ENCODE measurements at places on chromosomes 11 and 22.
A peak's percentile ranks its signal among the peaks of the same experiment; 100 is the strongest.

DNA sequence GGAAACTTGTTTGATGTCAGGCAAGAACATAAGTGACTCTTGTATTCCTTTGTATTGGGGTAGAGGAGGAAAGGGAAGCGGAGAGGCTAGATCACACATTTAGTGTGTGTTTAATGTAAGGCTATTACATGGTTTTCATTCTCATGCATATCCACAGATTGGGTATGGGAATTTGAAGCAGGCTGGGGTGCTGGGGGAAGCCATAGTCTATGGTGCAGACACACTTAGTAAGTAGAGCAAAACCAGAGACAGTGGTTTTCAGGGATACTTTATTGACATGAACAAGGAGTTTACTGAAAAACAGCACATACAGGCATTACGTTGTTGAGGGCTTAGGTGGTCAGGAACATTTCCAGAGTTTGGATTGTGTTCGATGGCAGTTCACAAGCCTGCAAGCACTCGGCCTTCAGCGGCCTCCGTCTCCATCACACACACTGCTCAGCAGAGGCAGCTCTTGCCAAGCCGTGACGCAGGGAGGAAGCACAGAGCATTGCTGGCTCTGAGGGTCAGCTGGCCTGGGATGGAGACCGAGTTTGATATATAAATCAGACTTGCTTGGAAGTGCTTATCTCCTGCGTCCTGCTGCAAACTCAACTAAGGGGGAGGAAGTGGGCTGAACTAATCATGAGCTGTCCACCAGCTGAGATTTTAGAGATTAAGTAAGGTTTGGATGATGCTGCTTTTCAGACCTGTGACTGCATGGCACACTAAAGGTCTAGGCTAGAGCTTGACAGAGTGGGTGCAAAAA lies 25.3 kb downstream of the SCN3B start:
- DNase-seq = no peak

DNA sequence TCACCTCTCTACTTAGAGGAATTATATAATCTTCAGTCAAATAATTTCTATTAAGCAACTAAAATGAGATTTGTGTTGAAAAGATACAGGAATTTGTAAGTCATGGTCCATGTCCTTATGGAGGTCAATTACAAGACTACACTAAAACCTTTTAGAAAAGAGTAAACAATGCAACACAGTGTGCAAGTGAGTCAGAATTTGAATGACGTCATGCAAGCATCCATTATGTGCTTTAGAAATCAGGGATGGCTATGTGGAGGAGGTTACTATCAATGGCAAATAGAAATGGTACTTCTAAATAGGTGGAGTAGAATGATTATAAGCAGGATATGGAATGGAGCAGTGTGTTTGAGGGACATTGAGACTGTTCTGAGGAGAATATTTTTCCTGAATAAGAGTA lies 16.6 kb downstream of the OR10D3 start:
- DNase-seq = no peak

DNA sequence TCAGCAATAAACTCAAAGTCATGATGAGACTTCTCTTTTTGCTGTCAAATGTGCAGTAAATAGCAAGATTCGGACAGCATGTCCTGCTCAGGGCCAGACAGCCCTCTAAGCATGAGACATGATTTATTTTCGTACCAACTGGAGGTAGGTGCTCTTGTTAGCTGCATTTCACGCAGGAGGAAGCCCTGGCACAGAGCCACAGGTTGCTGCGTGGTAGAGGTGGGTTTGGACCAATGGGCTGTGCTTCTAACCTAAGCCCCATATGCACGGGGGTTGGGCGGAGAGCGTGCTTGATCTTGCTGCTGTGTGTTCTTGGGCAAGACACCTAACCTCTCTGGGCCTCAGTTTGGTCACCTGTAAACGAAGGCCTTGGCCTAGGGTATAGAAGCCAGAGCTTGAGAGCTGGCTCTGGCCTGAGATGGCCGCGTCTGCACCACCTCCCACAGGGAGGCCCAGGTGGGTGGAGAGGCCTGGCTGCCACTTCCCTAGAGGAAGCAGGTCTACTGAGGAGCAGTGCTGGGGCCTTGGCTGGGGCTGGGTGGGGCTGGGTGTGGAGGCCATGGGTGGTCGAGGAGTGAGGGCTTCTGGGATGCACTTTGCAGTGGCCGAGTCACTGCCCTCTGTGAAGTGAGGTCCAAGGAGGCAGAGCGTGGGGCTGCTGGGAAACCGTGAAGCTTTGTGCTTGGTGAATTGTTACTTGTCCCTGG lies 38.5 kb upstream of the GRAMD4 start:
- DNase-seq = no peak

GRCh38 chr11:116467823-116468222 lies 305.0 kb downstream of the BUD13 start:
- DNase-seq = no peak

DNA sequence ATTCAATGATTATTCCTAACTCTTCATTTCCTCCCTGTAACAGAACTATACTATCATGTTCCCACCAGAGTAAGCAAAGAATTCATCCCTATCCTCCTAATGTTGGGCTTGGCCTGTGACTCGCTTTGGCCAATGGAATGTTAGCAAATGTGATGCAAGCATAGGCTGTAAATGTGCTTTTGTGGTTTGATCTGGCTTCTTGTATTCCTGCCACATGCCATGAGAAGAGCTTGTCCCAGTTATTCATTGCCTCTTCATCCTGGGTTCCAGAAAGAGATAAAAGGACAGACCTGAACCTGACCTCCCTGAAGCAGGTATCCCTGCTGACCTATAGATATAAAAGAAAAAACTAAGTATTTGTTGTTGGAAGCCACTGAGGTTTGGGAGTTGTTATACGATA lies 51.0 kb downstream of the SYTL2 start:
- DNase-seq = no peak

DNA sequence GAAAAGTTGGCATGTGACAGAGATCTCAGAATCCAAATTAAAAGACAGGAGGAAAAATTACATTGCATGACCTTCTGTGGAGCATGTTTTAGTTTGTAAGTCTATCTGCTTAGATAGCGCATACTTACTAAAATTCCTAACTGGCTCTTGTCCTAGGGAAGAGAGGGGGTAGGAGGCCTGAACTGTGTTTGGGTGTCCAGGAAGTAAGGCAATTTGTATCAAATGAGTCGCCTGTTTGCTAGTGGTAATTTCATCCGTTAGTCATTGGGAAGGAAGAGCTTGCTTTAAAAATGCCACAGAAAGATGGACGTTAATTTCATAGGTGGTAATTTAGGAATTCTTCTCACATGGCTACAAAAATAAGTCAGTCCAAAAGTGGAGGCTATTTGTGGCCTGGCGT lies 18.5 kb downstream of the GRK3 start:
- no peak for DNase-seq

- peak; percentile 46 for DNase-seq
These were observed 33.1 kb downstream of the DDX10 start for GRCh38 chr11:108697872-108698473.

DNA sequence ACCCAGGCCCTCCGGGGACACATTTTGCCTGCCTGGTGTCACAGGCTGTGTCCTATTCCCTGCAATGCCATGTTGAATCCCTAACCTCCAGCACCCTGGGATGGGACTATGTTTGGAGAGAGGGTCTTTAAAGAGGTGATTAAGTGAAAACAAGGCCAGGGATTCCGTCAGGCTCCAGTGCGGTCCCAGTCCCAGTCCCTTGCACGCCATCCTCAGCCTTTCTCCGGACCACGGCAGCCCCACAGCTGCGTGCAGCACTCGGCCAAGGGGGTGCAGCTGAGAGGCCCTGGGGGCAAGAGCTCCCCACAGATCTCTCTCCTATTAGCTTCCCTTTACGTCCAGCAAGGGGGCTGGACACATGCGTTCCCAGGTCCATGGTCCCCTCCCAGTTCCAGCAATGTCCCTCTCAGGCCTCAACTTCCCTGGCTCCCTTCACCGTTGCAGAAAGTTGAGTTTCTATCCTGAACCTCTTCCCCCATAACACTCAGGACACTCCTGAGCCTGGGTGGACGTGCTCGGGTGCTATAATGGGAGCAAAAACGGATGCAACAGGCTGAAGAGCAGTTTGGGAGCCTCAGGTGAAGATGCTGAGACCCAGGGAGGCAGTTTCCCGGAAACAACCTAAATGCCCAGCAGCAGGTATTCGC lies 1422.7 kb downstream of the BRD1 start:
- no peak for DNase-seq

GRCh38 chr11:98549571-98549970 lies 471.2 kb upstream of the CNTN5 start:
- no peak for DNase-seq

DNA sequence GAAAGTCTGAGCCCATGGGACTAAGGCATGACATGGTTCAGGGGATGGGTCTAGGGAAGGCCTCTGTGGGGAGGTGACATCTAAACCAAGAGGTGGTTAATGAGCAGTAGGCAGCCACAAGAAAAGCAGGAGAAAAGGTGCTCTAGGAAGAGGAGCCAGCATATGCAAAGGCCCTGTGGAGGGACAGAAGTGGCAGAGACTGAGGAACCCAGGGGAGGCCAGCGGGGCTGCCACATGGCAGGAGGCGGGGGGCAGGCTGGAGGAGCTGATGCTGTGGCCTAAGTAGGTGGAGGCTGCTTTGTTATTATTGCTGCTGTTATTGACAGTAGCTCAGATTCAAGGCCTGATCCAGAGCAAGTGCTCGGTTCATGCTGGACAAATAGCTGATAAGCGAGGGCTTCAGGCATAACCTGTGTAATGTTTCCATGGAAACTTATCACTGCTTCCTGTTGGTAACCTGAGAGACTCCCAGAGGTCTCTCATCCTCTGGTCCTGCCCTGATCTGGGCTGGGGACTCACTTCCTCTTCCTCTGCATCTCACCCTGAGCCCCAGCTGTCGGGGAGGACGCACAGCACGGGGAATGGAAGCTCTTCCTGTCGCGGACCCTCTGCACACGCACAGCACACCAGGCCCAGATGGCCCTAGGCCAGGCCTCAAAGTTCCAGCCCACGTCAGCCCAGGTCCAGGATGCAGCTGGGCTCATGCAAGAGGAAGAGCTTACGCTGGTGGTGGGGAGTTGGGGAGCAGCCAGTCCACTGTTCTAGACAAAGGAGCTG lies 75.2 kb upstream of the TP53I11 start:
- peak; percentile 63 for DNase-seq

DNA sequence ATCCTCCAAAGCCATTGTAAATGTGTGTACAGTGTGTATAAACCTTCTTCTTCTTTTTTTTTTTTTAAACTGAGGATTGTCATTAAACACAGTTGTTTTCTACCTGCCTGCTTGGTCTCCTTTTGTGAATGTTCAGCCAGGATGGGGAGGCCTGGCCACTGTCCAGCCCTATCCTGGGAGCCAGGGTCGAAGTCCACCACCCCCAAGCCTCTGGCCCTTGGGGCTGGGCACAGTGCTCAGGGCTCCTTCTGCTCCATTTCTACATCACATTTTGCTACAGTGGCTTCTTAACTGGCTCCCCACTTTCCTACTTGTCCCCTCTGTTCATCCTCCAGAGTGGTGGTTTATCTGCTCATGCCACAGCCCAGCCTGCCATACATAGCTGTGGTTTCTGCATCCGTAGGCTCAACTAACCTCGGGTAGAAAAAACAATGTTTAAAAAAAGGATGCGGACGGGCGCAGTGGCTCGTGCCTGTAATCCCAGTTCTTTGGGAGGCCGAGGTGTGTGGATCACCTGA lies 2.5 kb upstream of the SMARCB1 start:
- no peak for DNase-seq

DNA sequence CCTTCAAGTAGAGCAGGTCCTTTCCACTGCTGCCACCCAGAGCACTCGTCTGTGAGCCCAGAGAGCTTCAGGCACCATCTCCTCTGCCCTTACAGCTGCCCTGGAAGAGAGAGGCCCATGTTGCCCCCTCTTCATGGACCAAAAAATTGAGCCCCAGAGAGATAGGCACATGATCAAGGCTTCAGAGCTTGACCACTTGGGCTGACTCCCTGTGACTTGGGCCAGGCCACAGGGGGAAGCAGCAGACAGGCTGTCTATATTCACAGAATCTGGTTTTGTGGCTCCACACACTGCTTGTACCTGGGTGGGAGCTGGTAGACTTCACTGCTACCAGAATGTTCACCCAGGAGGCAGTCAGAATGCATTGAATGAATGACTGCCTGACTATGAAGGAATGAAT lies 58.2 kb downstream of the SMIM38 start:
- no peak for DNase-seq

- DNase-seq = no peak
These were observed 92.3 kb upstream of the SEPTIN5 start for GRCh38 chr22:19622061-19622441.

DNA sequence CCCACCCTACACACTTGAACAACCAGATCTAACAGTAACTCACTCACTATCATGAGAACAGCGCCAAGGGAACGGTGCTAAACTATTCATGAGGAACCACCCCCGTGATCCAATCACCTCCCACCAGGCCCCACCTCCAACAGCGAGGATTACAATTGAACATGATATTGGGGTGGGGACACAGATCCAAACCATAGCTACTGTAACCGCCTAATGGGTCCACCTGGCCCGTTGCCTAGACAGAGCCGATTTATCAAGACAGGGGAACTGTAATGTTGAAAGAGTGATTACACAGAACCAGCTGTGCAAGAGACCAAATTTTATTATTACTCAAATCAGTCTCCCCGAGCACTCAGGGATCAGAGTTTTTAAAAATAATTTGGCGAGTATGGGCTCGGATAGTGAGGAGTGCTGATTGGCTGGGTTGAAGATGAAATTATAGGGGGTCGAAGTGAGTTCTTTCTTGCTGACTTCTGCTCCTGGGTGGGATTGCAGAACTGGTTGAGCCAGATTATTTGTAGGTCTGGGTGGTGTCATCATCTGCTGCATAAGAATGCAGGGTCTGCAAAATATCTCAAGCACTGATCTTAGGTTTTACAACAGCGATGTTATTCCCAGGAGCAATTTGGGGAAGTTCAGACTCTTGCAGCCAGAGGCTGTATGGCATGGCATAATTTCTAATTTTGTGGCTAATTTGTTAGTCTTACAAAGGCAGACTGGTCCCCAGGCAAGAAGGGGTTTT lies 17.9 kb upstream of the ZC3H12C start:
- DNase-seq = peak; percentile 29

GRCh38 chr11:131616481-131617140 lies 246.2 kb downstream of the NTM start:
- no peak for DNase-seq
